ENCODE measurements at places on chromosomes 11 and 22.

DNA sequence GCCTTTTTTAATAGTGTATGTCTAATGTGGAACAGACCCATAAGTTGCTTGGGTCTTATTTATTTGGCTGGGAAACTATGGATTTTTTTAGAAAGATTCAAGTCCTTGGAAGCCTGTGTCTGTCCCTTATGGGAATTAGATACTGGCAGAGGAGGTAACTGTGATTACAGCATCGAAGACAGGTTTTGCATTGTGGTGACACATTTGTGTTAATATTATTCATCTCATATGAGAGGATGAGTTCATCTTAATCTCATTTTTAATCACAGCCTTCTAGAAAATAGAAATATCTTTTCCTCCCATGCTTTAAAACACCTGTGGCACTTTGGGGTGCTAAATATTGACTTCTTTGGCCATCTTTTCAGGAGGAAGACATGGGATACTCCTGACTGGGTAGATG, 9.2 kb downstream of the TAB1 start:
- DNase-seq: no peak

DNA sequence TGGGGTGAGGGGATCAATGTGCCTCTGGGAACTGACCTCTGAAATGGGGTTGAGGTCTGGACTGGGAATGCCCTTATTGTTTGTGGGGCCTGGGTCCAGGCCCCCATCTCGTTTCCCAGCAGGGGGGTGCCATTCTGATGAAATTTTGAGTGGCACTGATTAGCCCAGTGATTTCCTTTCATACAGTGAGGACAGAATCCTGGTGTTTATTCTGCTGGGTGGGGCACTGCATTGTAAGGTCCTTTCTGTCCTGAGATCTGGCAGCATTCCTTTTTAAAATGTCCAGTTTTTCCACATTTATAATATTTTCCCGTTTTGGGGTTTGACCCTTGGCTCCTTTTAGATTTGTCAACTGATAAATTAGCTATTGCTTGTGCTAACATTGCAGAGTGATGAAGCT, 27.1 kb downstream of the OR10A6 start:
- DNase-seq: no peak

- no peak for DNase-seq
Observed at GRCh38 chr11:126645186-126645585, 289.7 kb downstream of the ST3GAL4 start.

DNA sequence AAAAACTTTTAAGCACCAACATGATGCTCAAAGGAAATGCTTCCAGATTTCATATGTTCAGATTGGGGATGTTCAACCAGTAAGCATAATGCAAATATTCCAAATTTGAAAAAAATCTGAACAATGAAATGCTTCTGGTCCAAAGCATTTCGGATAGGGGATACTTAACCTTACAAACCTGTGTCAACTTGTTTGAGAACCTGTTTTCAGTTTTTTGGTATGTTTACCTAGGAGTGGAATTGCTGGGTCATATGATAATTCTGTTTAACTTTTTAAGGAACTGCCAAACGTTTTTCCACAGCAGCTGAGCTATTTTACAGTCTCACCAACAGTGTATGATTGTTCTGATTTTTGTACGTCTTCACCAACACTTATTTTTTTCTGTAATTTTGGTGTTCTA, 23.7 kb downstream of the FAR1 start:
- DNase-seq: no peak

DNA sequence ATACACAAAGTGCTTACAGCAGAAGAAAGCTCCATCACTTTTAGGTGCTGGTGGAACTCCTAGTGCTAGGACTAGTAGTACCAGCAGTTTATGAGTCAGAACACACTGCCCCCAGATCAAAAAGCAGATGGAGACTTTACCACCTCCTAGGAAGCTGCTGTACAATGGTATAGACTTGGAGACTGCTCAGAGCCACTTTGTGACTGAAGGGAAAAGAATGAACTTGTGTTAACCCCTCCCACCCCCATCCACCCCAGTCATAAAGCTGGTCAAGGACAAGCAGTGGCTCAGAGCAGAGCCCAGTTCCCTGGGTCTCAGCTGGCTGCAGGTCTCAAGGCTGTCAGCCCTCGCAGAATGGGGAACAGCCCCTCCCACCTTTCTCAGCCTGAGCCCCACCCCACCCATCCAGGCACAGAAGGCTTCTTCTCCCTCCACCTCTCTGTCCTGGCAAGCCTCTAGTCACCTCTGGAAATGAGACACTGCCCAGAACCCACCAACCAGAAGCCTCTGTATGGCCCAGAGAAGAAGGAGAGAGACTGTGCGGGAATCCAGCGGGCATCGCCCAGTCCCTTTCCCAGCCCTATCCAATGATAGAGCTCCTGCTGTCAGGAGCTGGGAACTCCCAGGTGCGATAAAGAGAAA, 23.8 kb downstream of the PACSIN2 start:
- no peak for DNase-seq

DNA sequence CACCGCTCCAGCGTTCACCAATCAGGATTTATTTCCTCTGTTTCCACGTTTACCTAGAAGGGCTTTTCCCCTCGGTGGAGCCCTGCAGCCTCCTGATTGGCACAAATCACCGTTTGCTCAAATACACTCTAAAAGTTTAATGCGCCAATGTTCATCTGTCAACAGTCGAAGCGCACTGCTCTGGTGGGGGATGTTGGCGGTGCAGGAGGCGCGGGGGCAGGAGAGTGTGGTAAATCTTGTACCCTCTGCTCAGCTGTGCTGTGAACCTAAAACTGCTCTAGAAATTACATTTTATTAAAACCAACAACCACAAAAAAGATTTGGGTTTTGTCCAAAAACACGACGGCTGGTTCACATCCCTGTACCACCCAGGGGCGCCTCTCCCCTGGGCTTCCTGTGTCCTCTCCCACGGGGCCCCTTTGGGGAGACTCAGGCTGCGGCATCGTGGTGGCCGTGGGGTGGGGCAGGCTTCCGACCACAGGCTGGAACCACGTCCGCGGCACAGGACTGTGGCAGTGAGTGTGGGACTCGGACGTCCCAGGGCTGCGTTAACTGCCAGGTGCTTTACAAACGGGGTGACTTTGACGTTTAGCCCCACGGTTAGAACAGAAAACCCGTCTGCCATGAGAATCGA, 13.5 kb downstream of the TTLL8 start:
- no peak for DNase-seq

DNA sequence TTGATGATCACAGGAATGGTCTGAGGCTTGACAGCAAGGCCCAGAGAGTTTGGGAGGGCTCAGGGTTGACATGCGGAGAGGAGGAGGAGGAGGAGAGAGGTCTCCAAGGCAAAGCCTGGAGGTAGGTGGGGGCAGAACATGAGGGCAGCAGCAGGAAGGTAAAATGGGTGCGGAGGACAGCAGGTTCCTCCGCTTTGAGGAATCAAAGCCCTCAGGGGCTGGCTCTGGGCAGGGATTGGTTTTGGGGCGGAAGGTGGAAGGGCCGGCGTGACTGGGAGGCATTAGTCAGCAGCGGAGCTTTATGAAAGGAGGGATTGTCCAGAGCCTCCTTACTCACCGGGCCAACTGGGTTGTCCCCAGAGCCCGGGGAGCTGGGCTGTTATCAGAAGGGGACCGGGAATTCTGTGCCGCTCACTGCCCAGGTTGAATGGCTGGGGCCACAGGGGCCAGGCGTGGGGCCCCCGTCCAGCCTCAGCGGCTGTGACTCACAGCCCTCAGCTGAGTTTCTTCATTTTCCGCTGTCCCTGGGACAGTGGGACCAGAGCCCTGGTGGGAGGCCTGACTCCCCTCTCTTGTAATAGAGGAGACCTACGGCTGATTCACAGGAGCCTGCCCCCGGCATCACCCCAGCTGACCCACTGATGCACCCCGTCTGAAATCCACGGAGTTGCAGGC, 36.2 kb downstream of the LIF start:
- no peak for DNase-seq

DNA sequence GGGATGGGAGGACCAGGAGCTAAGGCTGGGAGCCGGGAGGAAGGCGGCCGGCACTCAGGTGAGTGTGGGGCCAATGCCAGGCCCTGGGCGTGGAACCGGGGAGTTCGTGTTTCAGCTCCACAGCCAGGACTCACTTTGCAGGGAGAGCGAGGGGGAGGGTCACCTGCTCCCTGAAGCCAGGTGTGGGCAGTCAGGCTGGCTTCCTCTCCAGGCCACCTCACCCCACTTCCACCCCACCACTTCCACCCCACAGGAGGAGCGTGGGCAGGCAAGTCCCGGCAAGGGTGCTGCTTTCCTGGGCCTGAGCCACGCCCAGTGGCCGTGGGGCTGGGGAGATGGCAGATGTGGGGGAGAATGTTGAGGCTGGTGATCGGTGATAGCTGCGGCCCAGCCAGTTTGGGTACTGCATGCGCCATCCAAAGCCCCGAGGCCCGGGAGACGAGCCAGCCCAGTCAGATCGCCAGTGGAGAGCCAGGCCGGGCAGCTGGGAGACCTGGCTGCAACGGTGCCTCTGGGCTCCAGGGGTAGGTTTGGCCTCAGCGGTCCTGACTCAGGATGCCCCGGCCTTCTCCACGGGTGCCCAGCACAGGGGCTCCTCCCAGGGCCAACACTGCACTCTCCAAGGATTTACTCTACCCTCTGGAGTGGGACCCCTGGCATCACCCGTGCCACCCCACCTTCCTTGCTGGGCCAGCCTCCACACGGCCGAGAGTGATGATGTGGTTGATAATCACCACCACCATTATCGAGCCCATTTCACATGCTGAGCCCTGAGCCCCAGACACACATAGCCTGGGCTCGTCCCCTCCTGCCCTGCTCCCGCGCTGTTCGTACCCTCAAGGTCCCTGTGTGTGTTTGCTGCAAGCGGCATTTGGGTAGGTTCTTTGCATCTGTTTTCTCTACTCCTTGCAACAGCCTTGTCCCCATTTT, 93.8 kb downstream of the WNT7B start:
- no peak for DNase-seq

DNA sequence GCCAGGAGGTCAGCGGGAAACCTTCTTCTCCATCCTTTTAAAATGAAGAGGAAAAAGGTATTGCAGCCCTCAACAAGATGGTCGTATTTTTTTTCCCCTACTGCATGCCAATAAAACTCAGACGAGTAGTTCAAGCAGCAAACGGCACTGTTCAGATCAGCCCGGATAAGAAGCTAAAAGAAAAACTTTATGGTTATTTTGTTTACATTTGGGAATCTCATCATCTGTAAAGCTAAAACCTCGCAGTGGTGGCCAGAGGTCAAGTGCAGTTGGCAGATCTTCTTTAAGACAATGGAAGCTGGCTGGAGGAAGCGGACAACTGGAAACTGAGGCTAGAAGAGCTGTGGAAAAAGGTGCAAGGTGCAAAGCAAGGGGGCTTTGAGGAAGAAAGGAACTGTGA, 31.0 kb upstream of the CHRM4 start:
- no peak for DNase-seq

- DNase-seq: no peak
Observed at GRCh38 chr22:43017525-43018460, 2.8 kb upstream of the PACSIN2 start.

- DNase-seq: no peak
Observed at GRCh38 chr11:102788334-102788995, 8.0 kb upstream of the MMP10 start.

DNA sequence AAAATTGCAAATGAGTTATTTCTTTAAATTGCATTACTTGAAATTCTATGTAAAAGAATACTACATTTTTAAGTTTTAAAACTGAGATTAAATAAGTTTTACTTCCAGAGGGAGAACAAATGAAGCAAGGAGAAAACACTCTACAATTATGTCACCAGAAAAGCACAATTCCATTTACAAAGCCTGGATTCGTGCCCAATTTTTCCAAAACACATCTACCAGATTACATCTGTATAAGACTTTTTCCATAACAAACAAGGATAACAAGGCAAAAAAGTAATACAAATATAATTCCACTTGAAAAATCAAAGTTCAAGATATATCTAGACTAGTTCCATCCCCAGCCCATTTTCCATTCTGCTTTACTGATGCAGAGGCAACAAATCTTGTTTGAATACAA, 40.5 kb downstream of the MTMR2 start:
- no peak for DNase-seq

GRCh38 chr11:86740628-86741483, 59.5 kb upstream of the PRSS23 start:
- DNase-seq: no peak

DNA sequence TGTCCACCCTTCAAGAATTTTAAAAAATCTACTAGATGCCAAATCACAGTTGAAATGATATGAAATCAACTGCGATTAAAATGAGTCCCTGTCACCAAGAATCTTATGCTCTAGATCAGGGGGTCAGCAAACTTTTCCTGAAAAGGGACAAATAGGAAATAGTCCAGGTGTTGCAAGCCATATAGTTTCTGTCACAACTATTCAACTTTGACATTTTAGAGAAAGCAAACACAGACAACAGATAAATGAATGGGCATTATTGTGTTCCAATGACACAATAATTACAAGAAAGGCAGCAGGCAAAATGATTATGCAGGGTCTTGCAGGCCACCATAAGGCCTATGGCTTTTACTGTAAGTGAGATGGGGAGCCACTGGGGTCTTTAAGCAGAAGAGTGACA, 58.6 kb downstream of the IMMP1L start:
- no peak for DNase-seq

DNA sequence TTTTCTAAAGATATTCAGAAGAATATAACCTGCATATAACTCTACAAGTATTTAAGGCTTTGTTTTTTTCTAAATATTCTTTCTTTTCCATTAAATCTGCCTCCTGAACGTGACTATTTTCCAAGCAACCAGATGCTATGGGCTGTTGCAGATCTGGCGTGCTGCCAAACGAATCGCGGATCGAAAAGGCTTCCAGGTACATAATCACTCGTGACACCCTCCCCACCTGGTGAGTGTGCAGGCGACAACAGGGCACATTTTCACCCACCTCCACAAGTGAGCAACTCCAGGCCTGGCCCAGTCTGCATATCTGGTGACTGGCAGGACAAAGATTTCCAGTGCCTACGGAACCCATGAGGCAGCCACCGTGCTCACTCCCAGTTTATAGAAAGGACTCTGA, 660.1 kb downstream of the OPCML start:
- no peak for DNase-seq

GRCh38 chr22:21593406-21594232, 26.1 kb downstream of the UBE2L3 start:
- no peak for DNase-seq

DNA sequence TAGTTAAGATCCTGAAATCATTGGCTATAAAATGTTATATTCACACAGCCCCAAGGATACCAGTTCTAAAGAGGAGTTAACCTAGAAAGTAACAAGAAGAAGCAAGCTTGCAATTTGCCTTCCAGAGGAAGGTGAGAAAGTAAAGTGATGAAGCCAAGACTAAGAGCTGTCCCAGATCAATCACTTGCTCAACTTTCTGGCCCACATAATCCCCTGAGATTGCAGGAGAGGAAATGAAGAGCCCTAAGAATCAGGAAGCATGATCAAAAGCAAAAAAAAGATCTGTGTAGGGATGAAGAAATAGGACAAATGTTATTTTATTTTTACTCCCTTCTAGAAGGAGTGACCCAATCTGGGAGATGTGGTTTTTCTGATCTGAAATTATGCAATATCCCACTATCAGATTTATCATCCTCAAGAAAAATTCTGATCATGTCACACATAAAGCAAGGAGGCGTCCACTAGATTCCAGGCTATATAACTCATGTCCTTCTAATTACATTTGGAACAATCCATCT, 180.3 kb upstream of the GUCY1A2 start:
- no peak for DNase-seq

GRCh38 chr11:130499828-130500227, 51.4 kb downstream of the ADAMTS15 start:
- no peak for DNase-seq

All from caudate nucleus (tissue), 63 donors.